ENCODE measurements at places on chromosomes 6 and 20.

GRCh38 chr20:63641146-63641791 lies 12.0 kb downstream of the STMN3 start:
- no peak for DNase-seq

- DNase-seq, result peak; percentile 77
Observed at GRCh38 chr6:36834576-36835341, 4.5 kb downstream of the CPNE5 start.

- no peak for DNase-seq
Observed at GRCh38 chr20:53385941-53386767, 207.5 kb downstream of the ZNF217 start.

DNA sequence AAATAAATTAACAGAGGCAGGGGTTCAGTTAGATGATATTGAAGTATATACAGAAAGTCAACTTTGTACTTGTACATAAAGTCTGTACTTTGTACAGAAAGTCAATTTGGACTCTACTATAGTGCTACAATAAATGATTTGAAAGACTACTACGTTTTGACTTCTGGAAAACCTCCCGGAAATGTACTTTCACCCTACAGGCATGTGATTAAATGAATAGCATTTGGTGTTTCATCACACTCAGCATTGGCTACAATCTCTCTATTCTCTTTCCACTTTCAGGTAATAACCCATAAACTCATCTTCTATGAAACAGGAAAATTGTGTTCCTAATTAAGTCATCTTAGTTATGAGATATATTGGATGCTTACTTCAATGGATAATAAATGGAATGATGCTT lies 25.6 kb upstream of the MC3R start:
- no peak for DNase-seq

- no peak for DNase-seq
Observed at GRCh38 chr6:94099072-94099471, 679.7 kb upstream of the EPHA7 start.

DNA sequence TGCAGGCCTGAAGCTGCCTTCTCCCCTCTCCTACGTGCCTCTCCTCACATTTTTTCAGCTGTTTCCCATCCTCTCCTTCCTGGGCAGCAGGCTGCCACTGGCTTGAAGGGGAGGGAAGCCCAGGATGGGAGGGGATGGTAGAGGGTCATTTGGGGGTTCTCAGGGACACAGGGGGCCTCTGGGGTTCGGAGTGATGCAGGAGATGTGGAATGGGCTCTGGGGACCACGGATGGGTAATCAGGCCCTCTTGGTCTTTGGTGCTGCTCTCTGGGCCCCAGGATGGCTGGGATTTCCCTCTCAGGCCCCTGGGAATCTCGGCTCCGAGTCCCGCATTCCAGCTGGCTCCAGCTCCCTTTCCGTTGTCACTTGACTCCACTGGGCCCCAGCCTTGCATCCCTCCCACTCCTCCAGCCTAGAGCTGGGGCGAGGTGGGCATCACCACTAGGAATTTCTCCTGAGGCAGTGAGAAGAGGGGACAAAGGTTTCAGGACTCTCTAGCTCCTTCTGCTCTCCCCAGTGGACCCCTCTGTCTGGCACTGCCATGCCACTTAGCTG lies 2.0 kb upstream of the DDR1 start:
- peak; percentile 51 for DNase-seq

DNA sequence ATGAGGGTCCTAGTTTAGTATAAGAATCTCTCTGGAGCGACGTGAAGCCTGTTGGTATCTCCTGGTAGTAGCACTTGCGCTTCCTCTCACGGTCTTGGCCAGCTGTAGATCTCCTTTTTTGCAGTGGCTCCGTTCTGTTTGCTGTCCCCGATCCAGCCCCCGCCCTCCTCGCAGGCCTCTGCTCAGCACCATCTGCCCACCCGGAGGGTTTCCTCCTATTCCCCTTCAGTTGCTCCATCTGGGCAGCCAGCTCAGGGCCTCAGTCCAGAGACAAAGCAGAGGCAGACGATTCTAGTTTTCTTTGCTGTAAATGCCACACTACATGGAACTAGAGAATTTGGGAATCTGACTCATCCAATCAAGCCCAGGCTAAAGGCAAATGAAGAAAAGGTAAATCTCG lies 126.6 kb downstream of the TIAM2 start:
- DNase-seq, result peak; percentile 70

DNA sequence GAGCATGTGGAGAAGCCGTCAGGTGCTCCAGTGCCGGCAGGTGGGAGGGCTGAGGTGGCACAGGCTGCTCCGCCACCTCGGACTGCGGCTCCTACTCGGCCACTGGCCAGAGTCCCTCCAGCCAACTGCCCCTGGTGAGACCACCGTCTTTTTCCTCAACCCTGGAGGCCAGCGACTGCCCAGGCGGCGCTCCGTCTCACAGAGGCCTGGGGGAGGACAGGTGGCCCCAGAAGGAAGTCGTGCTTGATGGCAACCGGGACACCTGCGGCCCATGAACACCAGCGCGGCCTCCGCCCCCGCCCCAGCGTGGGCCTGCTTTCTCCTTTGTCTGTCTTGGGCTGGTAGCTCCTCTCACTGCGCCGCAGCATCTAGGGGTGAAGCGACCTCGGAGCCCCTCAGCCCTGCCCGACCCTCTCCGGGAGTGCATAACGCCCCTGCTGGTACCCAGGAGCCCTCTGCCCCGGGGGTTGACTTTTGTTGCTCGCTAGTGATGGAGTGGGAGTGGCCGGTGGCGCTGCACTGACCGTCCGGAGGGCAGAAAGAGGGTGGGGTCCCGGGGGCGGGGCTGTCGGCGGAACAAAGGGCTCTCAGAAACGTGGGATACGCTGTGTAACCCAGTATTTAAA lies 706 bp upstream of the TUBB2B start:
- no peak for DNase-seq

- peak; percentile 30 for DNase-seq
Observed at GRCh38 chr6:131061041-131061750, 1.8 kb downstream of the EPB41L2 start.

GRCh38 chr6:138545621-138545980 lies 46.3 kb upstream of the NHSL1 start:
- DNase-seq, result peak; percentile 91

- no peak for DNase-seq
Observed at GRCh38 chr6:130010387-130010786, 8.0 kb upstream of the L3MBTL3 start.

DNA sequence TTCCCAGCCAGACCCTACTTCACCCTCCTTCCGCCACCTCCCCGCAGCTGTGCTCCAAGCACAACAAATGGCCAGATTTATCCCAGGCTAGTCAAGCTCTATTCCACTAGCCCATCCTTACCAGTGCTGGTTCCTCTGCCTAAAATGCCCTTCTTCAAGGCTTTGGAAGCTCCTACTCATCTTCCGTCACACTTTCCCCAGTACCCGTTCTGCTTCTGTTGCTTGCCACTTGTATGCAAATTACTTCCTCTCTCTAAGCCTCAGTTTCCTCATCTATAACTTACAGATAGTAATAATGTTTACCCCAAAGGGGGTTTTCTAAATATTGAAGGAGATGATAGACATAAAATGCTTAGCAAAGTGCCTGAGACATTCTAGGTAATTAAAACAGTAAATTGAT lies 193.1 kb downstream of the MAFB start:
- no peak for DNase-seq

DNA sequence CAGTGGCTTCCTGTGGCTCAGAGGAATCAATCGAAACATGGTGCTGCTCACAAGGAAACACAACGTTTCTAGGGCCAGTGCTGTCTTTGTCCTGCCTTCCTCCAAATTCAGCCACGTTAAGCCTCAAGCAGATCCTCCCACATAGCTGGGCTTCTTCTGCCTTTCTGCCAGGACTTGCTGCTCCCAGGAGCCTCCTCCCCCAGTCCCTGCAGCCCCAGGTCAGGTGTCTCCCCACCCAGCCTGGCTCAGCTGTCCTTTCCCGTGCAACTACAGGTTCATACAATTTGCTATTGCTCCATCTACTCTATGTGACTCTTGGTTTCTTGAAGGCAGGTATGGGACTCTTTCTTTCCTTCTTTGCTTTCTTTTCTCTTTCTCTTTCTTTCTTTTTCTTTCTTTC lies 215.3 kb upstream of the RNF24 start:
- no peak for DNase-seq

GRCh38 chr6:15734118-15734897 lies 71.5 kb upstream of the DTNBP1 start:
- DNase-seq, result no peak

DNA sequence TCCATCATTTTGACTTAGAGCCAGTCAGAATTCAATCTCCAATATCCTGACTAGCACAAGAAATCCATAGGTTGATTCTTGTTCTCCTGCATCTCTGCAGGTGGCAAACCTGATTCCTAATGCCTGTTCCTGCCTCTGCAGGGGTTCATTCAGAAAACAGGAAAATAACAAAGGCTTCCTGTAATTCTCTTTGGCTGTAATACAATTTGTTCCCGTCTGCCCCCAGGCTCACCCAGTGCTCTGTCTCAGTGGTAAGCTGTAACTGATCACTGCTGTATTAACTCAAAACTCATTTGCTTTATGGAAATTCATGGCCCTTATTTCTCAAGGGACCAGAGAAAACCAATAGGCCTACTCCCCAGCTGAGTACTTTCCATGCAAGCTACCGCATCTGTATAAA lies 88.6 kb downstream of the OPRM1 start:
- no peak for DNase-seq

DNA sequence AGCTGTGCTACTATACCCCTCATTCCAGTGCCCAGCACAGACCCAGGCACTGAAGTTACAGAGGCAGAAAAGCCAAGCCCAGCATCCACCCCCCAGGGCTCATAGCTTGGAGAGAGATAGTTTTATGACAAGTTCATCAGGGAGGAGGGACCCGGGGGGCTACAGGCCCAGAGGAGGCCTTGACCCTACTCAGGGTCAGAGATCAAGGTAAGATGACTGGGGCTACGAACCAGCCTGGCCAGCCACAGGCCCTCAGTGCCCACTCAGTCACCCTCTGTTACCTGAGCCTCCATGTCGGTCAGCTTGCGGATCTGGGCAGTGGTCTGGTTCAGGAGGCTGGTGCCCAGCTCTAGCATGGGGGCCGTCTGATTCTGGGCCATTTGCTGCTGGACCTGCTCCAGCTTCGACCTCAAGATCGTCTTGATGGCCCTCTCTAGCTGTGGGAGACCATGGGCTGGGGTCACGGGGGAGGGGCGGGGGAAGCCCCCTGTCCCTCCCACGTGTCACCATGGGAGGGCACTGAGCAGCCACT lies 26.1 kb downstream of the ANGPT4 start:
- no peak for DNase-seq

- no peak for DNase-seq
Observed at GRCh38 chr6:125165256-125165655, 11.7 kb downstream of the TPD52L1 start.

GRCh38 chr20:32216179-32217142 lies 8.8 kb downstream of the POFUT1 start:
- no peak for DNase-seq

DNA sequence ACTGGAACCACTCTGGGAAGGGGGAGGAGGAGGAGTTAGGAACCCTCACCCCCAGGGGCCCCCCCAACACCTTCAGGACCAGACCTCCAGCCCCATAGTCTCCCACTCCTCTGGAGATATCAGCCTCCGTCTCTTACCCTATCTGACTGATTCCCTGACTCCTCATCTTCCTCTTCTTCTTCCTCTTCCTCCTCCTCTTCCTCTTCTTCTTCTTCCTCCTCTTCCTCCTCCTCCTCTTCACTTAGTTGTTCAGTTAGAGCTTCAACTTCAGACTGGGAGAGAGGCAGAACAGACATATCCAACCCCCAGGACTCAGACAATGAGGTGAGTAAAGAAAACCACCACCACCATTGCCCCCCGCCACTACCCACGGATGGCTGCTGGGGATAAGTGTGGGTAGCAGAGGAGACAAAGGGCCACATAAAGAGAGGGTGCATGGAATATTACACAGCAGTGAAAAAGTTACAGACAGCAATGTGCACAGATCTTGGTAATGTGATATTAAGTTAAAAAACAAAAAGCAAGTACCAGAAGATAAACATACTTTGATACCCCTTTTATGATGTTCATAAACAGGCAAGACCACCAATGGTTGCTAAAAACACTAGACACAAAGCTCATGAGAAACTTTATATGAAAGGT lies 8.0 kb downstream of the EHMT2 start:
- no peak for DNase-seq

DNA sequence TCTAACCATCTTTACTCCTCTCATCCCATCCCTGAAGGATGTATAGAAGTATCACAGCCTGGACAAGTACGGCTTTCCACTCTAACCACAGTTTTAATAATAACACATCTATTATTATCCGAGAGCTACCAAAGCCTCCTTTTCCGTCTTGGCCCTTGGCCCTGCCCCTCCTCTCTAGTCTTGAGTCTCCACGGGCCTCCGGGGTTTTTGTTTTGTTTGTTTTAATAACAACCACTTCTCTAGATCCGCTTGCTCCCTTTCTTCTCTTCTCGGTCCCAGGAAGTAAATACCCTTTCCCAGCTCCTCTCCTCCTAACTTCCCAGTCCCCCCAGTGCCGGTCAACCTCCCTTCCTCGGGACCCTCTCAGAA lies 661 bp downstream of the LCA5 start:
- DNase-seq, result peak; percentile 44

DNA sequence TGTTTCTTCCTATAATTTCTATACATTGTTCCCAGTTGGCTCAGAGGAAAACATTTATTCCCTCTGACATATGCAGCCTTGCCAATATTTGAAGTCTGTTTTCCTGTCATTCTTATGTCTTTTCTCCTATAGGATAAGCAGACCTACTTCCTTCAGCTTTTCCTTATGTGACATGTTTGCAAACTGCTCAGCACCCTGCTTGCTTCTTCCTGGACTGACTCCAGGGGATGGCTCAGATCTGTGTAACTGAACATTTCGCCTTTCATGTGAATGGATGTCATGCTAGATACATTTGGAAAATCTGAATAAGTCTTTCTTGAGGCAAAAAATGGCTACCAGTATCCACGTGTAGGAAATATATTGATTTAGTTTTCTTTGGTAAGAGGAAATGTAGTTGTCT lies 113.2 kb downstream of the CARMIL1 start:
- no peak for DNase-seq

DNA sequence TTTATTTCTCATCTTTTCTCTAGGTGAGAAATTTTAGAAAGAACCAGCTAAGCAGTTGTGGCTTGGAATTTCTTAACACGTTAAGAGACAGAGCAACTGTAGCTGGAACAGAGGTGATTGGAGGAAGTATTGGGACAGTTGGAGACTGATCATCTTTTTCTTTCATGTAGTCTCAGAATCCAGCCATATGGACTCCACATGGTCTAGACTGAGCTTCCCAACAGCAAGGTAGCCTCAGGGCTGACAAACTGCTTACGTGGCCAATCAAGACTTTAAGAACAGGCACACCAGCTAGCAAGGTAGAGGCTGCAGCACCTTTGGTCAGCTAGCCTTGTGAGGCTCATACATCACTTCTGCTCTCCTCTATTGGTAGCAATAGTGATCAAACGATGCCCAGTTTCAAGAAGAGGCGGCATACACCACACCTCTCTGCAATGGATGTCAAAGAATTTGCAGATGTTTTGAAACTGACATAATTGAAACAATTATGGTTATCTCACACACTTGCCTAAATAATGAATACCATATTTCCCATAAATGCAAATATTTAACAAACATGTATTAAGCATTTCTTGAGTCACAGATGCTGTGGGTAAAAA lies 590.5 kb upstream of the SLC35B3 start:
- DNase-seq, result no peak

- no peak for DNase-seq
Observed at GRCh38 chr6:89122625-89123024, 4.8 kb upstream of the SRSF12 start.
